ENCODE measurements at places on chromosomes 1 and 21.

- no peak for DNase-seq
Observed at GRCh38 chr1:17135530-17135929, 16.3 kb upstream of the PADI2 start.

DNA sequence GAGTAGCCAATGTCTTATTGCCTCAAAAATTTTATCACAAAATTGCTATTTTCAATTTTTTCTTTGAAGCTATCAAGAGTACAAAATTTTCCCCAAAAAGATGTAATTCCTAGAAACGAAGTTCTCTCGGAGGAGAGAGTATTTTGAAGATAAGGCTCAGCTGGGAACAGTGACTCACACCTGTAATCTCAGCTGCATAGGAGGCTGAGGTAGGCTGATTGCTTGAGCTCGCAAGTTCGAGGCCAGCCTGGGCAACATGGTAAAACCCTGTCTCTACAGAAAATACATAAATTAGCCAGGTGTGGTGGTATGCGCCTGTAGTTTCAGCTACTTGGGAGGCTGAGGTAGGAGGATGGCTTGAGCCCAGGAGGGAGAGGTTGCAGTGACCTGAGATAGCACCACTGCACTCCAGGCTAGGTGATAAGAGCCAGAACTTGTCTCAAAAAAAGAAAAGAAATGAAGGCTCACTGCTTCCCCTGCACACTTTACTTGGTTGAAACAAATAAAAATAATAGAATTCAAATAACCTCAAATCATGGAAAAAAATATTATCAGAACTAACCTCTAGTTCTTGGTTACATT is 22.2 kb downstream of the TUT4 start:
- DNase-seq, result no peak

DNA sequence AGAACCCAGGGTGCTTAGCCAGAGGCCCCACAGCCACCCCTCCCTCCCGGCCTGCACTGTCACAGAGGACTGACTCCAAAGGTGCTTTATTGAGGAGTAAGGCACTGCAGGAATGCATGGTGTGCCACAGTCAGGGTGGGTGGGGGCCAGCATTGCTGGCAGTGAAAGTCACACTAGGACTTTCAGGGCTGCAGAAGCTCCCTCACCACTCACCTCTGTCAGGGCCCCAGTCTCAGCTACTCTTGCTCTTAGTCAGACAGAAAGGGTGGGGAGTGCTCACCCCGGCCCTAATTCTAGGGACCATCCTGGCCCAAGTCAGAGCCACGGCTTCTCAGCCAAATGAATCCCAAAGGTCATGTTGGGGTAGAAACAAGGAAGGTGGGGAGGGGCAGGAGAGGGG is 19.4 kb downstream of the KNCN start:
- no peak for DNase-seq

DNA sequence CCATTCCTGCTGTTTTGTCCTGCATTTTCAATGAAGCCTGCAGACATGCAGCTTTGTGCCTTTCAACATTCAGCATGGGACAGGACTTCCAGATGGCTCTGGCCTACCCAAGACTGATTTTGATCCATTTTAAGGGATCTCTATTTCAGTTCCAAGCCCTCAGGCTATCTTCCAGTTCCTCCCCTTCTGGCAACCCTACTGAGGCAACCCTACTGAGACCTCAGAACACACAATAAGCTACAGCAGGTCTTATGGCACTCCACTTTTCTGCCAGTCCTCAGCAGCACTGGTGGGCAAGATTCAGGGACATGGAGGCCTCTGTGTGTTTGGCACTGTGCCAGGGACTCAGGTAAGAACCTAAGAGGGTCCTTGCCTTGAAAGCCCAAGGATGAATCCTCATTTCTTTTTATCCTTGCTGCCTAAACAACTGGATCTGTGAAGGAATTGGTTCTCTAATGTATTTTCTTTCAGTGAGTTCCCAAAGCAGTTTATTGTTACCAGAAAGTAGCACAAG is 50.7 kb downstream of the MAB21L3 start:
- no peak for DNase-seq

DNA sequence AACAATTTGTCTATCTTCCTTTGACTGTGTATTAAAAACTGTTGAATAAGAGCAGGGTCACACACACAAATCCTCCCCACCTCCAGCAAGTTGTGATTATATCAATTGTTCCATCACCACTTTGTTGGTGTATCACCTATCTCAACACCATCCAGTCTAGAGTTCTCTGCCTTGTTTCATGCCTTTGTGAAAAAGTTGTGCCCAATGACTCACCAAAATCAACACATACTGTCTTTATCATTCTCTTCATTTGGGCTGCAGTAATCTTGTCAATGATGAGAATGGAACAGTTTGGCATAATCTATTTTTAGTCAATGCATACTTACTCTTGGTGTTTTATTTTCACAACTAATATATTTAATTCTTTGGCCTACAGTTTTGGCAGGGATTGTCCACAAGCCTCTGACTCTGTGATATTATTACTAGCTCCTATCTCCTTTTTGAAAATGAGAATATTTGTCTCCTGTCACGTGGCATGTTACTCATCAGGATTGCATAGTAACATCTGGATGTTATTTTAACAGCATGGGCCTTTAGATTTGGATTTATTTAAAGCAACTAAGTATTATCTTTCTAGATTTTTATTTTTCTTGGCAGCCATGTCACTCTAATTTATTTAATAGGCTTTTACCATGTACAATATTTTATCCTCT is 5.1 kb downstream of the C1orf87 start:
- DNase-seq, result no peak

DNA sequence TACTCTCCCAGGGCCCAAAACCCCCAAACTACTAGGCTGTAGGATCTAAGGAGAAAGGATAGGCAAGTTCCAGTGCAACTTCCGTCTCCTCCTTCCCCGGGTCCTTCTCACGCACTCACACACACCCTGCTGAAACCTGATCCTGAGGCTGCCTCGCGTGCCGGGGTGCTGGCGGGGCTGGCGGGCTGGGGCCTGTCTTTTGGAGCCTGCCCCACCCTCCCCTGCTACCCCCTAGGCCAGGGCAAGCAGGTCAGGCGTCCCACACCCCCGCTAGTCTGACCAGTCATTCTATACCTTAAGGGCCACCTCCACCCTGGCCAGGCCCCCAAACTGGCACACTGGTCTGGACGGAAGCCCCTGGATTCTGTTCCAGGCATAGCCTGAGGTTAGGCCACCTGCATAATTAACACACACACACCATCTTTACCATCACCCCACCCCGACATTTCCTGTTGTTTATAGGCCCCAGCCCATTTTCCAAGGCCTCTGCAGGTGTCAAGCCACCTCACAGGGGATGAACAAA is 48.3 kb upstream of the ARTN start:
- DNase-seq, result peak; percentile 67

DNA sequence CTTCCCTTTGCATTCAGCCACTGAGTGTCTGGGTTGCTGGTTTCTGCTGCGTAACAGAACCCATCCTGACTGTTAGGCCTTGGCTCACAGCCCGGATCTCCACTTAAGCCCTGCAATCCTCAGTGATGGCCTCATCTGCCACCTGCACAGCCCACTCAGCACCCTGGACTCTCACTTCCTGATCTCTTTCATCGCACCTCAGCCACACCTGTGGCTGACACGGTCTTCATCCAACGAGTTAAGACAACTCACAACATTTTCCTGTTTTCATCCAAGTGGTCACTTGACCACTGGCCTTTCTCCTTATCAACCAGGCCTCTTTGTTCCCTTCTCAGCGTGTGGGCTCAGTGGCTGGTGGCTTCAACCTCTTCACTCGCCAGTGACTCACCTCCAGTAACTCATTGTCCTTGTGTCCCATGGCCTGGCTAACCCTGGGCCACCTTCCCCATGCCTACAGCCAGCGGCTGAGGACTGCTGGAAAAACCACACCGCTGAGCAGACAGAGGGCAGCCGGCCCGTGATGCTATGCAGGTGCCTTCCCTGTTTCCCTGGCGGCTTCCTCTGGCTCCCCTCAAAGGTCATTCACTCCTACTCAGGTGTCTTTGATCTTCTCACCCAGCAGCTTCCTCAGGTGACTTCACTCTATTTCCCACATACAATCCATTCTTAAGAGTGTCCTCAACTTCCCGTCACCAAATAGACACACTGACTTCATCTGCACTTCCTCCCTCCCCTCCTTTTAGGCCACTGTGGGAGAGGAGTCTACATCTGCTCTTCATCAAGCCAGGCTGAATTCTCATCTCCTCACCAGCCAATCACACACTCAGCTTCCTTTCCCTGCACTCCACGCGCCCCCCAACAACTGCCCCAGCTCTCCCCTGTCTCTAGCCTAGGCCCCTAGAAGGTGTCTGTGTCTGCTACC is 19.9 kb upstream of the EDN2 start:
- DNase-seq, result no peak

- DNase-seq, result no peak
Observed at GRCh38 chr1:36327421-36328087, 4.1 kb upstream of the EVA1B start.

- DNase-seq, result no peak
Observed at GRCh38 chr1:86594284-86594770, 47.4 kb downstream of the CLCA4 start.

DNA sequence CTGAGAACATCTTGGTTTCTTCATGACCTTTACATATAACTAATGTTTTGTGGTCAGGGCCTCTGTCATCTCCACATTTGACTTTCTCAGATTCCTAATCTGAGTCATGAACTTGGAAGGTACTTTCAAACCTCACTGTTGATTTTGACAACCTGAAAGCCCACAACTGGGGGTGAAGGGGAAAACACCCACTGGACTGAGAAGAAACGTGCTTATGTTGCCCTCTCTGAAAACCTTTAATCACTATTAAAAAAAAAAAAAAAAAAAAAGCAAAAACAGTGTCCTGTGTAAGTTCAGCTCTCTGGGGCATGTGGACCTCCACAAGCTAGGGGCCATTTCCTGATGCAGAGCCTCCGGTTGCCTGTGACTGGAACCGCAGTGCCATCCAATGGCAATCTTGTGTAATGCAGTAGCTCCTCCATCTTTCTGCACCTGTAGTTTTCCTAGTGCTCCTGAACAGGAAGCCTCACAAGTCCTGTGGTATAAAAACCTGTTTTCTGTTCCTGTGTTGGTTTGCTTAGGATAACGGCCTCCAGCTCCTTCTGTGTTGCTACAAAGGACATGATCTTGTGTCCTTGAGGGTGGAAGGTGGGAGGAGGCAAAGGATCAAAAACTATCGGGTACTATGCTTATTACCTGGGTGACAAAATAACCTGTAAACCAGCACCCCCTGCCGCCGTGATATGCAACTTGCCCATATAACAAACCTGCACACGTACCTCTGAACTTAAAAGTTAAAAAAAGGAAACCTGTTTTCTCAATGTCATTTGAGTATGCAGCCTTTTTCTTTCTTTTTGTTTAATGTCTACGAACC is 124.5 kb downstream of the ZNF648 start:
- peak; percentile 38 for DNase-seq

DNA sequence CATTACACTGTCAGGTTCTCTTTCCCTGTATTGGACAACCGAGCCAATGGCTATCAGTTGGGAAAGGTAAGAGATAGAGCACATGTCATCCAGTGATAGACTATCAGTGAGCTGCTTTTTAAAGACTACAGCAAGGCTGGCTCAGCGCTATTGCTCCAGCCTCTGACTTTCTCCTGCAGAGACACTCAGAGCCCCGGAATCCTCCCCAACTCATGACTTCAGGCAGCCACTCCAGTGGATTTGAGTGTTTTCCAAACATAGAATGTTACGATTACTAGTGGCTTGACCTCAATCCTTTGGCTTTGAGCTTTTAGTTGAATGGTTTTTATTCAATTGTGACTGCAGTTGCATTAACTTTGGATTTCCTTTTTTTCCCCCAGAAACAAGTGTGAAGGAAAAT is 331.9 kb downstream of the DISC1 start:
- DNase-seq, result no peak

GRCh38 chr1:113409363-113409762 is 19.0 kb downstream of the MAGI3 start:
- no peak for DNase-seq

- no peak for DNase-seq
Observed at GRCh38 chr1:70718086-70718630, 307.1 kb downstream of the CTH start.

DNA sequence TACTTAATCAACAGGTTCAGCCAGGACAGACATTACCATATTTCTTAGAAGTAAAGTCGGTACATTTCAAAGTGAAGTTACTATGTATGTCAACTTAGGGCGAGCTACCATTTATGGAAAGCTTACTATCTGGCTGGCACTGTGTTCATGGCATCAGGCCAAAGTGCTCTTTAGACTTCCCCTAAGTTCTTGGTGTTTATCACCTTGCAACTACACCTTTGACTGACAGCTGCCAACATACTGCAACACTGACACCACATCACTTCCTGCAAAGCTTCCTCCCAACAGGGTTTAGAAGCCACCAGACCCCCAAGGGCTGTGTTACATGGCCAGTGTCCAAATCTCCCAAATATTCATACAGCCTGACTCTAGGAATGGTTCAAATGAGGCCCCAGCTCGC is 61.0 kb downstream of the TIAM1 start:
- no peak for DNase-seq
